ENCODE measurements at places on chromosomes 3 and 15.

GRCh38 chr3:13019243-13020095, 53.8 kb downstream of the IQSEC1 start:
- DNase-seq: no peak

DNA sequence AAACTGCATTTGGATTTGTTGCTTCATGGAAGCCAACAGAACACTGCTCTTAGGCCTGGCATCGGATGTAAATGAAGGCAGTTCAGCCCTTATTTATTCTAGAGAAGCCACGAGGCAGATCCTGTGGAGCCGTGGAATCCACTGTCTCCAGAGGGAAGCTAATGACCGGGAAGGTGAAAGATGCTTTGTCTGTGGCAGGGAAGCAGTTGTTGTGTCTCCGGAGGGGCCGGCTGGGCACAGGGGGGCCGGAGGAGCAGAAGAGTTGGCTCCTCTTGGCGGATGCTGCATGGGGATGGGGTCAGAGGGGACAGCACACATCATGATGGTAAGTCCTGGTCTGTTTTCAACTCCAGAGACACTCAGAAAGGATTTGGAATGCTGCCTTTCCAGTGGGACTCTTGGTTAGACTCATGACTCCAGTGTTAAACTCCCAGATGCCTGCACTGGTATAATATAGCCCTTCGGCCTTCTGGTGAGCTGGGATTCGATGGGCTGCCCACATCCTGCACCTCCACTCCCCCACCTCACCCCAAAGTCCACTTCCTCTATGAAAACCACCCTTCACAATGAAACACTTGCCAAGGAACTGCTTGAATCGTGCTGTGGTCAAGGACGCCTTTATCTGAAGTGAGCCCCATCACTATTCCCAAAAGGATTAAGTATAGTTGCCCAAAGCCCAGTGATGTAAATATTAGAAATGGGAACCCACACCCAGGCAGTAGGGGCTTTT, 33.6 kb downstream of the TPM1 start:
- no peak for DNase-seq

DNA sequence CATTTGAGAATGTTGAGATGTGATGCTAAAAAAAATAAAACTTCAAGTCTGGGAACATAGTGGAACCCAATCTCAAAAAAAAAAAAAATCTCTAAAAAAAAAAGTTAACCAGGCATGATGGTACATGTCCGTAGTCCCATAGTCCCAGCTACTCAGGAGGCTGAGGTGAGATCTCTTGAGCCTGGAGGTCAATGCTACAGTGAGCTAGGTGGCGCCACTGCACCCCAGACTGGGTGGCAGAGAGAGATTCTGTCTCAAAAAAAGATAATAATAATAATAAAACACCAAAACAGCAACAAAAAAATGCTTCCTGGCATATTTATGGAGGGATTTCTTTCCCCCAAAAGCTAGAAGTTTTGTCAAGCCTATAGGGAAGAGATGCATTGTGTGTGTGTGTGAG, 361.6 kb downstream of the ROBO1 start:
- no peak for DNase-seq

- no peak for DNase-seq
These were observed 67.0 kb downstream of the SUCNR1 start for GRCh38 chr3:151940481-151940880.

- DNase-seq: no peak
These were observed 229.3 kb downstream of the OCA2 start for GRCh38 chr15:27869697-27870281.

GRCh38 chr15:40796512-40796911, 10.4 kb upstream of the ZFYVE19 start:
- no peak for DNase-seq

- DNase-seq: no peak
These were observed 88.8 kb upstream of the PLXND1 start for GRCh38 chr3:129695230-129695629.

DNA sequence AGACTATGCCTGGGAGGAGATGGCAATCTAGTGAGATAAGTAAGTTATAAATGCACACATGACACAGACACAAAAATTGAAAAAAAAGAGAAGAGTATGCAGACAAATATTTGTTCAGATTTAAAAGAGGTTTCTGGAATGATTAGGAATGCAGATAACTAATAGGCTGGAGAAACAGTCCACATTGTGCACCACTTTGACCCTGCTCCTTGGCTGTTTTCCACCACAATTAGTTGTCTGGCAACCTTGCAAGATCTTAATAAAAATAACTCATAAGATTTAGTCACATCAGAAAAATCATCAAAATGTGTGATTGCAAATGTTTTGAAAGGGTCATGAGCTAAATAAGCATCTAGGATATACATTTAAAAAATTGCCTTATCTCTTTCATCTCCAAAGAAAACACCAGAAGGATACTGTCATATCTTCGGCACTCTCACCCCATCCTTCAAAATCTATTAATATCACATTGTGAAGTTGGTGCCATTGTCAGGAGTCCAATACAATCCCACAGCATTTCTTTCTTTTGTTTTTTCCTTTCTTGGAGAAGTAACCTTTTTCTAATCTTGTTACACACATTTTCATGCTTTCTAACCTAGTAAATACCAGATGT, 153.7 kb upstream of the KCNMB2 start:
- DNase-seq: no peak

- no peak for DNase-seq
These were observed 4.2 kb upstream of the PLEKHO2 start for GRCh38 chr15:64837502-64837901.

DNA sequence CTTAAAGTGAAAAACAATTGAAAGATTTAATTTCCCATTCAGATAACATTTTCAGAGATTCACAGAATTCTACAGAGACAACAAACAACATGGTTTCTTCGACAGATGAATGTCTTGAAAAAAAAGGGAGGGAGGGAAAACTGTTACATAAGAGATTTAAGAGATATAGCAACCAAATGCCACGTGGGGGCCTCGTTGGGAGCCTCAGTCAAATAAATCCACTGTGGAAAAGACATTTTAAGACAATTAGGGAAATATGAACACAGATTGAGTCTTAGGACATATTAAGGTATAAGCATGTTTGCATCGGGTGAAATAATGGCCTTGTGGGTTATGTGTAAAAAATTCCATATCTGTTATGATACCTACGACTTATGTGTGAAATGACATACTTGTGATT, 5.0 kb upstream of the PRRT3 start:
- no peak for DNase-seq

GRCh38 chr3:26247712-26248111, 374.9 kb upstream of the LRRC3B start:
- no peak for DNase-seq

DNA sequence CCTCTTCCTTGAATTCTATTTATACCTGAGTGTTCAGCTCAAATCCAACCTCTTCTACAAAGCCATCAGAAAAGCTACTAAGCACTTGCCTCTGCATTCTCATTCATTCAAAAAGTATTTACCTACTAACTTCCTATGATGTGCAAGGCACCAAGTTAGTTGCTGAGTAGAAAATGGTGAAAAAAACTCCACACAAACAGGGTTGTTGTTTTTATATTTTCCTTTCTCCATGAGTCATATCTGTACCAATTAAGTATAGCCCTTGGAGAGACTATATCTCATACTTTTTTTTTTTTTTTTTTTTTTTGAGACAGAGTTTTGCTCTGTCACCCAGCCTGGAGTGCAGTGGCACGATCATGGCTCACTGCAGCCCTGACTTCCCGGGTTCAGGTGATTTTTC, 67.7 kb downstream of the IGF2BP2 start:
- no peak for DNase-seq

DNA sequence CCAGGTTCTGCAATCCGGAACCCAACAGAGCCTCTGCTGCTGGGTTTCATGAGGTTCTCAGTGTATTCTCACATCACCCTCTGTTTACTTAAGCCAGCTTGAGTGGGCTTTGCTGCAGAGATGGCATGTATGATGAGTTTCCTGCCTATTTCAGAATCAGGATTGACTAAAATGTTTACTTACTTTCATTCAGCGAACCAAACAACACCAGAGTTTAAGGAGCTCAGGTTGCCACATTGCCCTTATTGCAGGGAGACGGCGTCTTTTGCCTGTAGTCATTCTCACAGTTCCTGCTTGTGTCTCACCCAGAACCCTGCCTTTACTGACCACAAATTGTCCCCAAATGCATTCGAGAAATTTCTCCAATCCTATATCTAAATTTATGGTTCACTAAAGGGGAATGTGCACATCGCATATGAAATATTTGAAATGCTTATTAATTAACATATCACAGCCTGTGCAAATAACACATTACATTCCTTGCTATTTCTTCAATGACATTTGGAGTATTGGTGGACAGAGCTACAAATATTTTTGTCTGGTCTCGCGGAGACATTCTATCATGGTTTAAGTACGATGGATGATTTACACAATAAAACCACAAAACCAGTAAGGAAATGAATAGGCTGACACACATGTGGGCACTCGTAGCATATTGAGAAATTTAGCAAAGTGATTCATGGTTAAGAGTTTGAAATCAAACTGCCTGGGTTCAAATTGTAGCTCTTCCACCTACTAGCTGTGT, 377.2 kb upstream of the CFAP20DC start:
- no peak for DNase-seq

- DNase-seq: no peak
These were observed 199.5 kb upstream of the TPRG1 start for GRCh38 chr3:188972310-188972709.

GRCh38 chr3:112293368-112294321, at the start of gene SLC9C1:
Gene SLC9C1 (minus strand): TSS chr3:112294216. CDS start chr3:112286791, 7,425 bp downstream.
- no peak for DNase-seq

DNA sequence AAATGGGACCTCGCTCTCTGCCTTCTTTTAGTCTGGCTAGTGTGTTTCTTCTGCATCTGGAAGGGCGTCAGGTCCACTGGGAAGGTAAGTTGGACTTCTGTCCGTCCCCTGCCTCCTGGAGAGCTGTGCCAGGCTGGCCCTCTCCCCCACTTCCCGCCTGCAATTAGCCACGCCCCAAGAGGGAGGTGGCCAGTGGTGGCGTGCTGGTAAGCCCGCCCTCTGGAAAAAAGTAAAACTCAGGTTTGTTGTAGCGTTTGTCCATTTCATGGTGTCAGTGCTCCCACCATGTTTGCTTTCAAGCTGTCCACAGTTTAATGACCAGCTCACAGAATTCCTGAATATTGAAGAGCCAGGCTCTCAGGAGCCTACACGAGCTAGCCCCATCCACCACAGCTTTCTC, 55.6 kb downstream of the SLC6A6 start:
- DNase-seq: no peak

DNA sequence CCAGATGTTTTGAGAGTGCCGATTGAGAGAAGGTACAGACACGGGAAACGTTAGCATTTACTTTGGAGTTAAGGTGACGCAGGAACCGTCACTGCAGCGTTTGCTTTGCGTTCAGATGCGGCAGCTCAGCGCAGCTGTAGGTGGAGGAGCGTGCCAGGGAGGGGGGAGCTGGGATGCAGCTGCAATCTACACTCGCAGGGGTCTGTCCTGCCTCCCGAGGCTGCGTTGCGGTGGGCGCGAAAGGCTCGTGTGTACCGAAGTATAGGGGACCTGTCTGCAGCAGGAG, 425 bp upstream of the FYTTD1 start:
- DNase-seq: no peak

- no peak for DNase-seq
These were observed 781.1 kb downstream of the TUSC7 start for GRCh38 chr3:117490716-117491115.

GRCh38 chr15:72856549-72857040, 73.0 kb upstream of the ADPGK start:
- no peak for DNase-seq

- no peak for DNase-seq
These were observed 77.2 kb downstream of the SCN10A start for GRCh38 chr3:38738630-38739395.

DNA sequence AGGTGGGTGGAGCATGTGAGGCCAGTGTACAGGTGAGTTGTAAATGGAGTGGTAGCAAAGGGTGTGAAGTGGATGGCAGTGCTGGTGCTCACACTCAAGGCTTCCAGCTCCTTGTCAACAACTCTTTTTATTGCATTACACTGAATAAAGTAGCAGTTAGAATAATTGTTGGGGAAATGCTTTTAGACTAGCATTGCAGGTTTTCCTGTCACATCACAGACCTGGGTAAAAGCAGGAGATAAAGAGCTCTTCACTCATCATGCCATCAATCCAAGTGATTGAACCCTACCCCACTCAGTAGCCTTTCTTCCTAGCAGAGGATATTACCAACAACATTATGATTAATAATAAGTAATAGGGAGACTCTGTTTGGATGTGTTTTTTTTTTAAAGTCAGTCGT, 81.6 kb downstream of the CDIN1 start:
- no peak for DNase-seq

DNA sequence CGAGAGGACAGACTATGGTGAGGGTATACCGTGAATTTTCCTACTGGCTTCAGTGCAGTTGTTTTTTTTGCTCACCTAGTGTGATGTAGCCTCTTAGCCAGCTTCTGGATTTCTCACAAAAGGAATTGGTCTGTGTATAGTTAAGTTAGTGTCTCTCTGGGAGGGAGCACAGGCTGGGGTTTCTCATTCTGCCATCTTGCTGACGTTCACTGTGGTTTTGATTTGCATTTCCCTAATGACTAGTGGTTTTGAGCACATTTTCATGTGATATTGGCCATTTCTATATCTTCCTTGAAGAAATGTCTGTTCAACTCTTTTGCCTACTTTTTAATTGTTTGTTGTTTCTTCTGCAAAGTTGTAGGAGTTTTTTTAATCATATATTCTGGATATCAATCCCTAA, 2.2 kb upstream of the CD86 start:
- no peak for DNase-seq

GRCh38 chr3:3589715-3590130, 209.5 kb upstream of the LRRN1 start:
- DNase-seq: no peak

GRCh38 chr15:55434989-55435825, 26.9 kb downstream of the PIERCE2 start:
- no peak for DNase-seq

GRCh38 chr15:75921732-75922703, 18.3 kb downstream of the FBXO22 start:
- DNase-seq: no peak

DNA sequence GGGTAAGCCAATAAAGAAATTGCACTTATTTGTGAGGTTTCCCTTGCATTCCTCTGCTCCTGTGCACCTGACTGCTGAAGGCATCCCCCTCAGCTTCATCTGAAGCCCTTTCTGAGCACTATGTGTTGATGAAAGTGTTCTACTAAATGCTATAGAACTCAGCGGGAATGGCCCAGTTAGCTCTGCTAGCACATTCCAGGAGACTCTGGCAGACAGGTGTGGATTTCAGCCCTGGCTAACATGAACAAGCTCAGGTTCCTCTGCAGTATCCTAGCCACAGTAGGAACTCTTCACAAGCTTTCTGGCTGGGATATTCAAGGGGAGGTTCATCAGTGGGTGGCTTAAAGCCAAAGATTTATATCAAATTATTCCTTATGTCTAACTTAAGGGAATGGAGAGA, 265.5 kb downstream of the RORA start:
- DNase-seq: no peak

- no peak for DNase-seq
These were observed 54.3 kb upstream of the NEK10 start for GRCh38 chr3:27423463-27423862.

- DNase-seq: no peak
These were observed 6.5 kb downstream of the PDCD10 start for GRCh38 chr3:167728176-167728575.

GRCh38 chr3:97958396-97958795, 13.8 kb downstream of the RIOX2 start:
- no peak for DNase-seq
